Dorsolateral prefrontal cortex (tissue), 122 donors: ENCODE measurements at places on chromosomes 13 and 19.

DNA sequence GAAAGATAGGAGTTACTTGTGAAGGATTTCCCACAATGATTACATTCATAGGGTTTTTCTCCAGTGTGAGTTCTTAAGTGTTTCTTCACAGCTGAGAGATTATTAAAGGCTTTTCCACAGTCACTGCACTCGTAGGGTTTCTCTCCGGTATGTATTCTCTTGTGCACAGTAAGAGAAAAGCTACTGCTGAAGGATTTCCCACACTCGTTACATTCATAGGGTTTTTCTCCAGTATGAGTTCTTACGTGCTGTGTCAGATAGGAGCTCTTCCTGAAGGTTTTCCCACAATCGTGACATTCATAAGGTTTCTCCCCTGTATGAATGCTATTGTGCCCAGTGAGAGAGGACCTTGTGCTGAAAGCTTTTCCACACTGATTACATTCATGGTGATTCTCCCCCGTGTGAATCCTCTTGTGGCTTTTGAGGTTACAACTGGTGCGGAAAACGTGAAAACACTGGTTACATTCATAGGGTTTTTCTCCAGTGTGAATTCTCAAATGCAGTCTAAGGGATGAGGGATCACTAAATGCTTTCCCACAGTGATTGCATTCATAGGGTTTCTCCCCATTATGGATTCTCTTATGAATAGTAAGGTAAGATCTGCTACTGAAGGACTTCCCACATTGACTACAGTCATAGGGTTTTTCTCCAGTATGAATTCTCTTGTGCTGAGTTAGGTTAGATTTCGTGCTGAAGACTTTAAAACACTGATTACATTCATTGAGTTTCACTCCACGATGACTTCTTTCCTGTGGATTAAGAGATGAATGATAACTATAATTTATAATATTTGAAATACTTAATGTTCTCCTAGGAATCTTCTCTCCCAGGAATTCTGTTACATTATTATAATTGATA is 20.6 kb downstream of the ZNF558 start:
- no peak for DNase-seq

- DNase-seq = no peak
Measured at GRCh38 chr13:74027161-74027779, 106.9 kb downstream of the KLF12 start.

GRCh38 chr19:15506074-15506571 is 2.2 kb upstream of the CYP4F22 start:
- DNase-seq = no peak

- DNase-seq = no peak
Measured at GRCh38 chr19:46921071-46921470, 60.3 kb downstream of the ARHGAP35 start.

GRCh38 chr19:51803519-51803918 is 8.6 kb downstream of the FPR3 start:
- DNase-seq = no peak

DNA sequence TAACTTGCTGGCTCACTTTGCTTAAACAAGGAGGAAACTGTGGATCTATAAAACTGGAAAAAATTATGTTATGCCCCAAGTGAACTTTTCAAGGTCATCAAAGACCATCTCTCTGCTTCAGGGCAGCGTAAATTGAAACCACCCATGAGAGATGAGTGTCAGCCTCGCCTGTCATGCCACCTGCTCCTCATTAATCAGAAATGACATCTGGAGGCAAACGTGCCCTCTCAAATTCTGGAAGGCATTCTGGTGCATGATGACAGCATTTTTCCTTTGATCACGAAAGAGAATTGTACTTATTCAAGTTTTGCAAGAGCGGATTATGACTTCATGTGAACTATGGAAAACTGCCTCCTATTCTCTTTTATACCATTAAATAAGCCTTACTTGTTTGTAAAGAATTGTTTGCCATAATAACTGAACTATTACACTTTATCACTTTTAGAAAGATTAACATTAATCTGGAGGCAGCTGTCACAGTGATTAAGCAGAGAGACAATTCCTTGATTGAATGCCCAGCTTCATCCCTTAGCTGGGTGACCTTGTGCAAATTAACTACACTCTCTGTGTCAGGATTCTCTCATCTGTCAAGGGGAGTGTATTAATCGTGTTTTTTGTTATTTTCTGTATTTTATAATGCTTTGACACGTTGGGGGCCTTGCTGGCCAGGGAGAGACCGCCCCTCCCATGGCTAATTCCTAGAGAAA is 17.0 kb upstream of the SACS start:
- DNase-seq = no peak

DNA sequence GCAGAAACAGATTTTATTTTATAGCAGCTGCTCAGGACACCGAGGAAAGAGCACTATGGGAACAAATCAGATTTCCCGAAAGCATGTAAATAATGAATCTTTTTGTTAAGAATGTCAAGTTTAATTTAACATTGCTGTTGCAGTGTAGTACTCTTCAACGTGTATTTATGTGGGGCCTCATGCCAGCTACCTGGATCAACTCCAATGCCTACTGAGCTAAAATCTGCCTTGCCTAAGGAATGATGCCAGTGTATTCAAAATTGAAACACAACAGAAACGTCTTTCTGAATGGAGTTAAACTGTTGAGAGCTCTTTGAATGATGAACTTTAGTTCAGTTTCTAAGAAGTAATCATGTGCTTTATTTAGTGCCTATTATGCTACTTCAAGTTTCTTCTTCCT is 1379.8 kb upstream of the ATXN8OS start:
- DNase-seq = no peak

GRCh38 chr19:1084024-1084868 is 10.9 kb downstream of the POLR2E start:
- DNase-seq = no peak

DNA sequence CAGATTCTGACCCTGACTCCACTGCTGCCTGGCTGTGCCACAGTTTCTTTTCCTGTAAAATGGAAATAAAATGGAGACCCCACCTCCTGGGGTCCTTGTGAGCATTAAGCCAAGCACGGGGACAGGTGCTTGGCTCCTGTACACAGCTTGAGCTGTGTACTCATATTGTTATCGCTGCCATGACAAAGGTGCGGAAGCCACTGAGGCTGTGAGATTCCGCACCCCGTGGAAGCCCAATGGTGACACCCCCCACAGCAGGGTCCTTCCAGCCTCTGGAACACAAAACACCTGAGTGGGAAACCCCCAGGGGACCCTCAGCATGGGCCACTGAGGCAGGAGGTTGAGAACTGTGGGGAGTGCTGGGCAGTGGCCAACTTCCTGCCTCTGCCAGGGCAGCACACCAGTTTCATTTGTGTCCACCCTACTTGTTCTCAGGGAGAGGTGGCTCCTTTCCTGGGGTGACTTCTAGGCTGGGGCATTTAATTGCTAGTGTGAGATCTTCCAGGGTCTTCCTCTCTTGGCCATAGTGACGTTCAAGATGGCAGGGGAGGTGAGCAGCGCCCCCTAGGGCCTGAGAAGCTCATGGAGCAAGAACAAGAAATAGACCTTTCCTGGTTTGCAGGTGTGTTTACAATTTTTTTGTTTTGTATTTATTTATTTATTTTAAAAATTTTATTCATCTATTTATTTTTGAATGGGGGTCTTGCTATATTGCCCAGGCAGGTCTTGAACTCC is 5.4 kb upstream of the JSRP1 start:
- no peak for DNase-seq

GRCh38 chr13:25616674-25617073 is 244.9 kb downstream of the ATP8A2 start:
- no peak for DNase-seq

DNA sequence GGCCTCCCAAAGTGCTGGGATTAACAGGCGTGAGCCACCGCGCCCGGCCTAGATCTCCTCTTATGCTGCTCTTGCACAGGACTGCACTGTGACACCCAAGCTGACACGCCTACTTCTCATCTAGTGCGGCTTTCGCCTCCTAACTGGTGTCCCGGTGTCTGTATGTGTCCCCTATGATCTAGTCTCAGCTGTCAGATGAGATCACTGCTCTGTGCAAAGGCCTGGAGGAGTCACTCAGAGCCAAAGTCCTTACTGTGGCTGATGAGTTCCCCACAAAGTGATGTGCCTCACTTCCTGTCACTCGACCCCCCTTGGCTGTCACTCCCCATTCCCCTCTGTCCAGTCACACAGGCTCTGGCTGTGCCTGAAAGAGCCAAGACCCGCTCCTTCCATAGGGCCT is 2.5 kb downstream of the ZNF556 start:
- DNase-seq = no peak

- DNase-seq = no peak
Measured at GRCh38 chr13:100680131-100680530, 5.5 kb upstream of the TMTC4 start.

DNA sequence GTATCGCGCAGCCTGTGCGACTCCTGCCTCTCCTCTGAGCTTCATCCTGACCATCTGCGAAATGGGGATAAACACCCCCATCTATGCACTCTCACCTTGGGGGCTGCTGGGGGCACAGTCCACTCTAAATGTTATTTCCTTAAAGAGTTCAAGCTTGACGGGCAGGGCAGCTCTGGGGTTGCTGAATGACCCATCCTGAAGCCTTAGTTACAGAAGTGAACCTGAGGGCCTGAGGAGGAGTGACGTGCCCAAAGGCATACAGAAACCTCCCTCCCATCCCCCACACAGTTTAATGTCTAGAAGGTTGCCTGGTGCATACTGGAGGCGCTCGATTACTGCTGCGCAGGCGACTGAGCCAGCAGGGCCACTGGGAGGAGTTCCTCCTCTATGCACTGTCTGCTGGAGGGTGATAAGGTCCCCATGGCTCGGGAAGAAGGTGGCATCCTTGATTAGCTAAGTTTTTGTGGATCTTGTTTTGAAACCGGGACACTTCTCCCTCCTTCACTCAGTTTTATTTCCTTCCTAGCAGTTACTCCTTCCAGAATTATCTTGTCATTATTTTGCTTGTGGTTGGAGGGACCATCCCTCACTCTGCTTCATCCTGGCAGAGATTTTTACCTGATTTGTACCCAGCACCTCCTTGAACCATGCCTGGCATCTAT is 572 bp upstream of the FKBP8 start:
- DNase-seq = peak; percentile 55

- DNase-seq = no peak
Measured at GRCh38 chr13:103671547-103671946, 605.3 kb upstream of the SLC10A2 start.

DNA sequence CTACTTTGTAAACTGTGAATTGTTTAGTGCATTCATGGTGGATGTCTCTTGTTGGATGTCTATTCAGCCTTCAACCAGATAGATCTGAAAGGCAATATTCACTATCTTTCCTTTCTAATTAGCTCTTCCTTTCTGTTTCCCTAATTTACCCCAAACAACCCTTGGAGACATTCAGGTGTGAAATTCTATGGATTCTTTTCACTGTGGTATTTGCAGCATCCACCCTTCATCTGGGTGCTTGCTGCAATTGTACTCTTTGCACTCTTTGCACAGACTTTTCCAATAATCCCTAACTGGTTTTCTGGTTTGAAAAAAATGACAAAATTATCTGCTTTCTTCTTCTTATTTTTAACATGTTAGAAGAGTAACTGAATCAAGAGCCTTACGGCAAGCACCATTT is 56.5 kb downstream of the KL start:
- no peak for DNase-seq

DNA sequence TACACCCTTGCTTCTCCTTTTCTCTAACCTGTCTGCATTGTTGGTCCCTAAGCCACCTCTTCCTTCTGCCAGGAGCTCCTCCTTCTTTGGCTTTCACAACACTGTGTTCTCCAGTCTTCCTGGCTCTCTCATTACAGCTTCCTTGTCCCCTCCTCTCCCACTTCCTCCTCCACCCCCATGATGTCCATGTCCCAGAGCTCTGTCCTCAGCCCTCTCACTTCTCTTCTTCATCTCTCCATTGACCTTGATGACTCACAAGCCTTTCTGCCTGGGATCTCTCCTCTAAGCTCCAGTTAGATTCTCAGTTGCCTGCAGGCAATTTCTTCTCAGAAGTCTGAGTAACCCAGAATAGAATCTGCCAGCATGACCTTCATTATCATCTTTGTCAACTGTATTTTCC is 100.3 kb upstream of the WASF3 start:
- no peak for DNase-seq

GRCh38 chr13:37868691-37869505 is 674 bp downstream of the TRPC4 start:
- DNase-seq = no peak

DNA sequence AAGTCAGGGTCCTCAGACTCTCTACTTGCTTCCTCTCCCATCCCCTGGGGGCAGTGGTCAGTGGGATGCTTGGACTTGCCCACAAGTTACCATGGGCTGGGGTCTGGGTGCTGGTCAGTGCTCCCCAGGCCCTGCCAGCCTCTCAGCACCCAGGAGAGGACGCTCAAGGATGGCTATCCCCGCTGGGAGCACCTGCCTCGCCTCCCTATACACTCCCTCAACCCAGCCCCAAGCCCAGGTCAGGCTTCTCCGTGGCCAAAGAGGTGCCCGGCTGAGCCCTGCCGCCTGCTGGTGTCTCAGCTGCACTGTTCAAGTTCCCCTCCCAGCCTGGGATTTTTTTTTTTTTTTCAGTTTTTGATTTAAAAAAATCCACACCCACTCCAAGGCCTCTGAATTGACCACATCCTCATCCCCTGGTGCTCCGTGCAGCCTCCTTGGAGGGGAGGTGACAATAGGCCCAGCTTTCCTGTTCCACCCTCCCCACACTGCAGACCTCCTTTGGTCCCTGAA is 10.8 kb downstream of the F2RL3 start:
- DNase-seq = no peak
